Breast epithelium (tissue), 4 donors: ENCODE measurements at places on chromosomes 1 and 21.

GRCh38 chr1:26419494-26419893 is 8.9 kb downstream of the LIN28A start:
- no peak for DNase-seq

DNA sequence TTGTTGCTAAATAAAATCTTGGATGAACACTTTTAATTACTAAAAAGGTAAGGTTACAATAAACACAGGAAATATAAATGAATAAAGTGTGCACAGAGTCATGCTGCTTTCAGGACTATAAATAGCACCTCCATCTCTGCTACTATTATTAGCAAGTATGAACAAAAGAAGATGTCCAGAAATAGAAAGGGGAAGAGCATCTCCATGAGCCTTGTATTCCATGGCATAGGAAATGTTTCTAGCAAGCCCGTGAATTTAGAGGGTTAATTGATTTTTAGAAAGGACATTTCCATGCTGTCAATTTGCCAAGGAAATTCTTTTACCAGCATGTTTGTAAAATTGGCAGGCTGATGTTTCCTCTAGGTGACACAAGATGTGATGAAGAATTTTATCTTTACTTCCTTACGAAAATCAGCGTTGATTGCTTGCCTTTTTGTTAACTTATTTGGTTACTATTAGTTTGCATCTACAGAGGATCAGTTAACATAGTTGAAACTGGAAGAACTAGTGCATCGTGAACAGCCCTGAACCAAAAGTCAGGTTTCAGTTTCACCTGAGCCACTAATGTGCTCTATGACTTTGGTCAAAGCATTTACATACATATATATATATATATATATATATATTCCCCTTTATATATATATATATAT is 45.3 kb downstream of the NR5A2 start:
- no peak for DNase-seq

DNA sequence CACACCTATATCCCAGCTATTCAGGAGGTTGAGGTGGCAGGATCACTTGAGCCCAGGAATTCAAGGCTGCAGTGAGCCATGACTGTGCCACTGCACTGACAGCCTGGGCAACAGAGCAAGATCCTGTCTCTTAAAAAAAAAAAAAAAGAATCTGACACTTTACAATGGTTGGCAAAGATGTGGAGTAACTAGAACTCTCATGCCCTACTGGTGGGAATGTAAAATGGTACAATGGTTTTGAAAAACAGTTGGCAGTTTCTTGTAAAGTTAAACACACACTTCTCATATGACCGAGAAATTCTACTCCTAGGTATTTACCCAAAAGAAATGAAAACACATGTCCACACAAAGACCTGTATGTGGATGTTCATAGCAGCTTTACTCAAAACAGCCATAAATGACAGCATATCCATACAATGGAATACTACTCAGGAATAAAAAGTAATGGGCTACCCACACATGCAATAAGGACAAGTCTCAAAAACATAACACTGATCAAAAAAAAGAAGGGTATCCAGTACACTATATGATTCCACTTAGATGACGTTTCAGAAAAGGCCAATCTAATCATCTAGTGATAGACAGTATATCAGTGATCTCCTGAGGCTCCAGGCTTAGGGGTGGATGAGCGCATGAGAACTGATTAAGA is 58.1 kb downstream of the HLCS start:
- DNase-seq = no peak

DNA sequence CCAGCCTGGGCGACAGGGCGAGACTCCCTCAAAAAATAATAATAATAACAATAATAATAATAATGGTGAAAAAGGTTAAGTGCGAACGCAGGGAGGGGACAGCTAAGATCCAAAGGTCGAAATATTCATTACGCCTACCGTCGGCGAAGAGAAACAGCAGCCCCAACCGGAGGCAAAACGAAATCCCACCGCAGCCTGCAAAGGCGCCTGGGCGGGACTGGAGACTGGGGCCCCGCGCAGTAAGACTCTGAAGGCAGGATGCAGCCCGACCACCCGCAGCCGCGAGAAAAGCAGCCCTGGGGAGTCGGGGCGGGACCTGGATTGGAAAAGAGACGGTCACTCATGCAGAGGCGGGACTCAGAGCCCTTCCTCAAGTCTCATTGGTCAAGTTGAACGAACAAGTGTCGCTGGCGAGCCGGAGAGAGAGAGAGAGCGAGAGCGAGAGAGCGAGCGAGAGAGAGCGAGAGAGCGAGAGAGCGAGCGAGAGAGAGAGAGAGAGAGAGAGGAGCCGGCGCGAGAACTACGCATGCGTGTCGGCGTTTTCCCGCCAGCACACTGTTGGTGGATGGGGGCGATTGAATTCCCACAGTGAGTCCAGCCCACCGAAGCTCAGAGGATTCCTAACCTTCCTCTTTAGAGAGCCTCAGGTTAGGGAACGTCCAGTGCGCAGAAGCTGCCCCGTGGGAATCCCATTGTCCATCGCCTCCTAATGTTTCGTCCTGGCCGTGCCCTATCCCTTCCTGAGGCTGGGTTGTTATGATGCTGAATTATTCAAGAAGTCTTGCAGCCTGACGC is 10.7 kb downstream of the ENTREP3 start:
- DNase-seq = peak; percentile 98

DNA sequence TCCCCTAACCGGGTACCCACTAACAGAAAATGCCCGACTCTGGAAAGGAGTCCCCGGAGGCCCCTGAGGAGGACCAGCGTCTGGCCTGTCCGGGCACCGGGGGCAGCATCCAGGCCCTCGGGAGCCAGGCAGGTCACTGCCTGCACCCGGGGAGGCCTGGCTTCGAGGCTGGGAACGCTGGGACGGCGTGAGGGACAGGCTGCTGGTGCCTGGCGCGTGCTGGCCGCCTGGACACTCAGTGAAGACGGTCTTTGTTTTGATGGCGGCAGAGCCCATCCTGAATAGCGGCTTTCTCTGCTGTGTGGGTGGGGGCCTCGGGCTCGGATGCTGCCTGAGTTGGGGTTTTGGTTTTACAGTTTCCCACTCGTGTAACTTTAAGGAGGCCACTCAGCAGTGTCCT is 37.6 kb downstream of the PRKCZ start:
- no peak for DNase-seq

GRCh38 chr21:29888437-29888836 is 51.4 kb downstream of the GRIK1 start:
- DNase-seq = no peak

DNA sequence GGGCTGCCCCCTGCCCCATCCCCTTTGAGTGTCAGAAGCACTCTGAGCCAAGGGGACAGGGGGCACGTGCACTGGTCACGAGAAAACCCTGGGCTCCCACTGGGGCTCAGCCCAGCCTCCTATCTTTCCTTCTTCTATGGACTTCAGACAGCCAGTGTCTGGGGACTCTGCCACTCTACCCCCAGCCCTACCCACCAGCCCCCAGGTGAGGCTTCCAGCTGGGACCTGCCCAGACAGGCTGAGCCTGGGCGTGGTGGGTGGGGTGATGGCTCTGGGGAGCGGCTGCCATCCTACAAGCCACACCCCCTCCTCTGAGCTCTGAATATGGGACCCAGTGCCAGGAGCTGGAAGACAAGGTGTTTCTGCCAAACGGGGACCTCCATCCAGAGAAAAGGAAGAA is 8.0 kb upstream of the SFN start:
- DNase-seq = no peak

GRCh38 chr1:77388661-77389060 is 106.8 kb downstream of the AK5 start:
- no peak for DNase-seq

- no peak for DNase-seq
Observed at GRCh38 chr1:203325418-203326091, 20.2 kb downstream of the BTG2 start.
